ELF-1 (cell line): ENCODE measurements at places on chromosomes 5 and 9.
A peak's percentile ranks its signal among the peaks of the same experiment; 100 is the strongest.

- DNase-seq = no peak
Observed at GRCh38 chr9:6212722-6213375, 2.8 kb upstream of the IL33 start.

DNA sequence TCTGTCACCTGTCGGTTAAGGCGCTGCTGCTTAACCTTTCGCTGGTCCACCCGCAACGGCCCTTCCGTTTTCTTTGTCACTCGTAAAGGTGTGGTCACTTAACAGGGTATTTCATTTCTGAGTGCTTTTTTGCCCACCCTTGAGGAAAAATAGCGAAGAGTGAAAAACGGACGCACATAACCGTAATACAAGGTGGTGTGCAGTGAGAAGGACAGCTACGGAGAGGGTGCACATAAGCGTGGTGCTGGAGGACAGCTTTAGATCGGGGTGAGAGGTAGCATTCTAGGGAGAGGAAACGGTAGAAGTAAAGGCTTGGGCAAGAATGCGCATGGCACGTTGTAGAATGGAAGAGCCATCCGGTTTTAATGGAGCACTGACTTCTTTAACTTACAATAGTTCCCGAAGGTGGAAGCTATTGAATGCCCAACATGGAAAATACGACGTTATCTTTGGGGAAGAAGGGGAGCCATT, 761 bp downstream of the CCT5 start:
- DNase-seq = no peak

DNA sequence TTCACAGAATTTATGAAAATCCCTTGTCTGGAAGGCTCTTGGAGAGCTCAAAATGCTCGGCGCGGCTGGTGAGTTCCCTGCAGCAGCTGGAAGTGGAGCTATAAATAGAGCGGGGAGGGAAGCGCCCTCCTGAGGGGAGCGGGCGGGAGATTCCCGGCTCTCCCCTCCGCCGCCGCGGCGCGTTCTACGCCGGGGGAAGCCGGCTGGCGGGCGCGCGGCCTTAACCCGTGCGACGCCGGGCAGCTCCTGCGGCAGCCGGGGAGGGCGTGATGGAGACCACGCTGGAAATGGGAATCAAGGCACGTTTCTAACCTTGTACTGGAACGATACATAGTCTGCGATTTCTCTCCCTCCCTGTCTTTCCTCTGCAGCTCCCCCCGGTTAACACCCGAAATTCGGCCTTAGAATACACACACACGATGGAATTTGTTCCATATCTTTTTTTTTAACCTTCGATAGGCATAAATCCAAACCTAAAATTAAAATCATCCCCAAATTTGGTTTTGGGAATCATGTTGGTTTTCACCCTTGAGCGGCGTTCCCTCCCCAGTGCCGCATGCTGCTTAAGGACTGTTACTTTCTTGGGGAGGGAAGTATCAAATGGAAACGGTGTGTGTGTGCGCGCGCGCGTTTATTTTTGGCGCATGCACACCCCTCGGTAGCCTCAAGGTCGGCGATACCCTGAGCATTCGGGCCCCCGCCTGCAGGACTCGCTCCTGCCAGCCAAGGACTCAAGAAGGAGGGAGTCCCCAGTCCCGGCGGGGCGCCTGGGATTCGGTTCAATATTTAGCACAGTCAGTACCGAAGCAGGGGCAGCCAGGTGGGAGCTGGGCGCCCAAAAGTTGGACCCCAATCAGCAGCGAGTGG, 306.3 kb upstream of the KCNN2 start:
- DNase-seq = peak; percentile 88

DNA sequence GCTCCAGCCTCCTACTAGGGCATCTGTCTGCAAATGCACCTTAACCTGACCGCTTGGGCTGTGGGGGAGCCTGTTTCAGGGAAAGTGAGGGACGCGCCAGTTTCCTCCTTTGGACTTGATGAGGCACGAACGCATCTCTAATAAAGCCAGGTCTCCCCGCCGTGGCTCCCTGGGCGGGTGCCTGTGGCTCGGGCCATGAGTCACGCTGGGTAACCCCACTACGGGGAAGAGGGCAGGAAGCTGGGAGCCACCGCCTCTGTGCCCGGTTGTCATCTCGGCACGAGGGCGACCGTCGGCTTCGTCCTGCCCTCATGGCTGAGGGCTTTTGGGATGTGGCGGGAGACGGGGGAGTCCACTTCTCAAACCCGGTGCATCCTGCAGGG, 12.1 kb downstream of the NOTCH1 start:
- DNase-seq = no peak

DNA sequence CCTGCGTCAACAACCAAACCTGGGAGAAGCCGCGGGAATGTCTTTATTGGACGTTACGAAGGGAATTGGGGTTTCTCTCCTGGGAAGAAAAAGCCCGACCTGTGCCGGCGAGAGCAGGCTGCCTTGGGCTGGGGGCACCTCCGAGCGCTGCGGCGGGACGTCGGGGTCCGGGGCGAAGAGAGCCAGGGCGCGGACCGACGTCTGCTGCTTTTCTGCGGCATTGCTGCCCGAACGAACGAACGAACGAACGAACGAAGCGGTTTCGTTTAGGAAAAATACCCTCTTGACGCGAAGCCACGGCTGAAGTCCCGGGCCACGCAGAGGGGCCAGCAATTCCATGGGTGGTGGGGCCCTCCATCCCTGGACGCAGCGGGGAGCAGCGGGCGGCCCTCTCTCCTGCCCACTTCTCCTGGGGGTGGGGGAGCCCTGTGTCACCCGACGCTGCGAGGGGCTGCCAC, 4.8 kb upstream of the PITX1 start:
- DNase-seq = peak; percentile 31

GRCh38 chr5:177404641-177405179, 4.2 kb upstream of the PFN3 start:
- DNase-seq = no peak

DNA sequence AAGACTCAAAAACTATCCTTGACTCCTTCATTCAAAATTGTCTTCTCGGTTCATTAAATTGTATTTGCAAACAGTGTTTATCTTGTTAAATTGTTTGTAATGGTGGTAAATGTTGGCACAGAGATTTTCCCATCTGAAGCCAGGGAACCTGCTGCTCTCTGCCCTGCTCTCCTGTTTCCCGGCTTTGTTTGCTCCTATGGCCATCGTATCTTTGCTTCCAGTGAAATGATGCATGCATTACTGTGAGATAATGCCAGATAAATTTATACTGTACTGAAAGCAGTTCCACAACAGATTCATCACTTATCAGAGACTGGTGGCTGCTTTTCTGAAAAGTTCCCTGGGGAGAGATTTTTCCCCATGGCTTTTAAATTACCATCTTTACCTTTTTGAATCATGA, 81.4 kb downstream of the CD180 start:
- DNase-seq = no peak

GRCh38 chr5:68260467-68260866, 44.9 kb downstream of the PIK3R1 start:
- no peak for DNase-seq

GRCh38 chr5:142663246-142663645, 22.6 kb downstream of the FGF1 start:
- DNase-seq = no peak

GRCh38 chr5:52139888-52140615, 647.7 kb upstream of the ITGA1 start:
- no peak for DNase-seq

DNA sequence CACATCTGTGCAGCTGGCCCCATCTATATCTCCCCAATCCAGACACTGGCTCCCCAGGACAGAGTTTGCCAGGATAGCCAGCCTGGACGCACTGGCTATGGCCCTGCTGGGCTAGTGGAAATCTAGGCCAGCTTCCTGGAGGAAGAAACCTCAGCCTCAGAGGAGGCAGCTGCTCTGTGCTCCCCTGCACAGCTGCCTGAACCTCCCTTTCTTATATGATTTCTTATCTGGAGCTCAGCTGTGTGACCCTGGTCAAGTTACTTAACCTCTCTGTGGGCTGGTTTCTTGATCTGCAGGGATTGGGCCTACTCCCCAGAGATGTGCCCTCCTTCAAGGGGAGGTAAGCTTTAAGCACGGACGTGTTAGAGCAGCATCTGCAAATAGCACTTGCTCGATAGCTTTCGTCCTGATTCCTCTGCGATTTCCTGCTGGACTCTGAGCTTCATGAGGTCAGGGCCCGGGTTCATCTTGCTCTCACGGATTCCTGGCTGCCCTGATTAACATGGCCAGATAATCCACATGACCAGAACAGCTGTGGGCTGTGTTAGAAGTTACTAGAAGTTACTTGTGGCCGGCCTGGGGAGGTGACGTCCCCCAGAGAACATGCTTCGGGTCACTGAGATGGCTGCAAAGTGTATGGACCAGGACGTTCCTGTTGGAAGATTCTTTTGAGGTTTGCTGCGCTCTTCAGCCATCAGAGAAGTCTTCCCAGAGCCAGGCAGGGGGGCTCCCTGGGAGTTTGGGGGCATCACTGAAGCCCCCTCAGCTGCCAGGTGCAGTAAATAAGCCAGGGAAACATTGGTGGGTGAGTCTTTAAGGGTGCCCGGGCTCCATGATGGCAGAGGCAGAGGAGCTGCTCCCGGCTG, 14.5 kb downstream of the C9orf50 start:
- DNase-seq = no peak

GRCh38 chr5:10201223-10201868, 48.3 kb downstream of the ATPSCKMT start:
- peak; percentile 58 for DNase-seq

DNA sequence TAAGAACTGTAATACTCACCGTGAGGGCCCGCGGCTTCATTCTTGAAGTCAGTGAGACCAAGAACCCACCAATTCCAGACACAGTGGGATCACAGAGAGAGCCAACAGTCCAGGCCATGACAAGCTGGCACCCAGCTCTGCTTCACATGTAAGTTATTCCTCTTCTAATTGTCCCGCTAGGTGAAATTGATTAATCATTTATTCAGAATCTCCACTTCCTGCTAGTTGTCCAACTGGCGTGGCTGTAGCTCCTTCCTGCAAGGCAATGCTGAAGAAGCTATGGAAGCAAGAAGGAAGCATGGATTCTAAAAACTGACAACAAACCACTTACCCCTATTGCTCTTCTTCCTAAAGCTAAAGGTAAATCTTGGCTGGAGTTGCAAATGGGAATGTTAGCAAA, 30.0 kb upstream of the GLRX start:
- DNase-seq = no peak

- DNase-seq = no peak
Observed at GRCh38 chr5:132812781-132813598, at the start of gene SOWAHA. TSS of gene SOWAHA (plus strand) at chr5:132813302. CDS start at chr5:132813622, 320 bp downstream.

GRCh38 chr9:135644631-135645218, 5.4 kb upstream of the GLT6D1 start:
- DNase-seq = no peak

- no peak for DNase-seq
Observed at GRCh38 chr9:16052757-16053530, 500.1 kb downstream of the CCDC171 start.

DNA sequence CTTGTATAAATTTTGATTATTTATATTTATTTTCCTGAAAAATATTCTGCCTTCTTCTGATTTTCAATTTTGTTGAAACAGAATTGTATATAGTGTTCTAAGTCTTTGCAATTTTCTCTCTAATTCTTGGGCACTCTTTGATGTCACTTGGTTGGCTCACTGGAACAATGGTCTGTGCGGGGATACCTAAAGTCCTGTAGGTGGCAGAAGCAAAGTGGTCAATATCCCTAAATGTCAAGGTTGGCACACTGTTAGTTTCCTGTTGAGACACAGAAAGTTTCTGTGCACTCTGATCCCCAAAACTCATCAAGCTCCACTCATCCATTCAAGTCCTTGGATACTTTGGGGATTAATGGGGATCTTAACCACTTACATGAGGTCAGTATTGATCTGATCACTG, 480.8 kb upstream of the CCNG1 start:
- DNase-seq = no peak

GRCh38 chr5:116090302-116090701, 5.5 kb downstream of the COMMD10 start:
- DNase-seq = no peak

DNA sequence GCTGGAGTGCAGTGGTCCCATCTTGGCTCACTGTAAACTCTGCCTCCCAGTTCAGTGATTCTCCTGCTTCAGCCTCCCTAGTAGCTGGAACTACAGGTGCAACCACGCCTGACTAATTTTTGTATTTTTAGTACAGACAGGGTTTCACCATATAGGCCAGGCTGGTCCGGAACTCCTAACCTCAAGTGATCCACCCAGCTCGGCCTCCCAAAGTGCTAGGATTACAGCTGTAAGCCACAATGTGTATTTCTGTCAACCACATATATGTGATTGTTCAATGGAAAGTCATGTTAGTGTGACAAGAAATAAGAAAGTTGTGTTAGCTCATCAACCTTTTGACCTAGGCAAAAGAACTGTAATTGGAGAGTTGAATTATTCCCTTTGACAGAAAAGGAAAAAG, 677.1 kb upstream of the CHD1 start:
- no peak for DNase-seq

- DNase-seq = peak; percentile 68
Observed at GRCh38 chr5:36607114-36607571, 737 bp downstream of the SLC1A3 start.

DNA sequence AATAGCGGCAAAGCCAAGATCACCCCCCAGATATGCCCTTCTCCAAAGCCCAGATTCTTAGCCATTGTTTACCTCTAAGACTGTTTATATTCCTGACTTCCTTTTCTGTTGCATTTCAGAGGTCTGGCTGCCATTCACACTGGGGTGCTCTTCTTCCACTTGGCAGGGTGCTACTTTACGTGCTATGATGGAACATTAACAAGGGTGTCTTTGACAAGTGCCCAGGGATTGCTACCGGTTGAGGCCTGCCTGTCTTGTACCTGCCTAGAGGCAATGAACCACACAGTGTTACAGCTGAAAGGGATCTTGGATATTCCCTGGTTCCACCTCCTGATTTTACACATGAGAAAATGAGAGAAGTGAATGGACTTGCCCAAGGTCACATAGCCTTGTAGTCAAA, 352.1 kb upstream of the KIF2A start:
- DNase-seq = no peak

DNA sequence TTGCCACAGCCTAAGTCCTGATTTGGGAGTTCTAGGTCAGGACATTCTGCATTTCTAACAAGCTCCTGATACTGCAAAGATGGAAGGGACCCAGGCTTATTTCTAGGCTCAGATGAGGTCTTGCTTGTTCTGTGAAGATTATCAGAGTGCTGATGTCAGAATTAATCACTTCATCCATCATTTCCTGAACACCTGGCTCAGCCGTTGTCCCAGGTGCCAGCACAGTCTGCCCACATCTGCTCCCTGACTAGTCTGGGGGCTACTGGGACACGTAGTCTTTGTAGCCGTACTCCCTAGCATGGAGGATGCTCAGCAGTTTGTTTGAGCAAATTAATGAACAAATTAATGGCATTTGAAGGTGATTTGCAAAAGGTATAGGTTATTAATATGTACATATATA, 17.9 kb upstream of the SPINK4 start:
- no peak for DNase-seq

- DNase-seq = no peak
Observed at GRCh38 chr5:93886917-93887361, 145.5 kb upstream of the POU5F2 start.

GRCh38 chr5:124104821-124105220, 592.8 kb downstream of the CSNK1G3 start:
- DNase-seq = no peak
